ENCODE measurements at places on chromosomes 16 and 17.

DNA sequence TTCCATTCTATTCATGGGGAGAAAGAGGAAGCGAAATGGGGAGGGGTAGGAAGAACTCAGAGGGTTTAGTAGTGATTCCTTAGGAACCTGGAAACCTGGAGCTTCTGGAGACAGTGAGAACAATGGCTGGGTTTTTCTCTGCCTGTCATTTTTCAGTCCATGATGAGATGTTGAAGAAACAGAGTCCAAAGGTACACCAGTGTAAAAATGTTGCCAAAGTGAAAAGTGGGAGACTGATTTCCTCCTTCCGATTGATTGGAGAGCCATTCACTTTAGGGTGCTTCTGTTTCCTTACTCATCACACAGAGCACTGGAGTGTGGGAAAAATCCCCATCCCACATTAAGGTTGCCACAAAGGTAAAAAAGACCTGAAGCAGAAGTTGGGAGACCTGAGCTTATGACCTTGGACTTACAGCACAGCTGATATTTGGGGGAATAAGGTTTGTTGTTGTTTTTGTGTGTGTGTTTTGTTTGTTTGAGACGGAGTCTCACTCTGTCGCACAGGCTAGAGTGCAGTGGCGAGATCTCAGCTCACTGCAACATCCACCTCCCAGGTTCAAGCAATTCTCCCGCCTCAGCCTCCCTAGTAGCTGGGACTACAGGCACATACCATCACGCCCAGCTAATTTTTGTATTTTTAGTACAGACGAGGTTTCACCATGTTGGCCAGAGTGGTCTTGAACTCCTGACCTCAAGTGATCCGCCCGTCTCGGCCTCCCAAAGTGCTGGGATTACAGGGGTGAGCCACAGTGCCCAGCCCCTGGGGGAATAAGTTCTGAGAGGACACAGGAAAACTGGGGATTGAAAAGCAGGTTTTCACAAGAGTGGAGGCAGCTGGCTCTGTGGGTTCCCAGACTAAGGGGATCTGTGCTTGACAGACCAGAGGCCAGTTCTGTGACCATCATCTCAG lies 1.4 kb upstream of the DHX8 start:
- no peak for DNase-seq

GRCh38 chr17:73099511-73099910 lies 7.0 kb upstream of the SLC39A11 start:
- DNase-seq: no peak

- no peak for DNase-seq
Measured at GRCh38 chr16:14202095-14202494, 131.0 kb downstream of the MRTFB start.

- DNase-seq: no peak
Measured at GRCh38 chr16:8575399-8575798, 14.9 kb downstream of the TMEM114 start.

- DNase-seq: no peak
Measured at GRCh38 chr17:14298947-14299279, 2.0 kb upstream of the HS3ST3B1 start.

- no peak for DNase-seq
Measured at GRCh38 chr17:63881935-63882601, at the start of gene GH2. Gene GH2 (minus strand): TSS chr17:63881944. CDS start chr17:63881801, 143 bp downstream.

DNA sequence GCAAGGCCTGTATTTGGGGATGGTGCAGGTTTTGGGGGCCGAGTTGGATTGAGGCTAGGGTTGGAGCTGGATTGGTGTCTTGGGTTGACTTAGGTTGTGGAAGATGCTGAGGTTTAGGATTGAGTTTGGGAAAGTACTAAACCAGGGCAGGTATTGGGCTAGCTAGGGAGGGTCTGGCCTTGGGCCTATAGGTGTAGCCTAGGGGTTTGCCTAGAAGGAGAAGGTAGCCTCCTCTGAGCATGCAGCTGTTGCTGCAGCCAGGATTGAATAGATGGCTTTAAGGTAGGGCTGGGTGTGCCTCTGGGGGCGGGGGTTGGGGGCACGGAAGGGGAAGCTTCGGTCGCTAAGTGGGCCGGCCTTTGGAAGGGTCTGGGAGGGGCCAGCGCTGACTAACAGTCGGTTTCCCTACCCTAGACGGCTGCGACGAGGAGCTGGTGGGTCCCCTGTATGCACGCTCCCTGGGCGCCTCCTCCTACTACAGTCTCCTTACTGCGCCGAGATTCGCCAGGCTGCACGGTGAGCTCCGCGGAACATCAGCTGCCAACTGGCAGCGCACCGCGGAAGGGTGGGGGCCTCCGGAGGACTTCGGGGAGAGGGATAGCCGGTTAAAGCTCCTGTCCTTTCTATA lies 1.2 kb downstream of the CNTNAP1 start:
- peak; percentile 53 for DNase-seq

DNA sequence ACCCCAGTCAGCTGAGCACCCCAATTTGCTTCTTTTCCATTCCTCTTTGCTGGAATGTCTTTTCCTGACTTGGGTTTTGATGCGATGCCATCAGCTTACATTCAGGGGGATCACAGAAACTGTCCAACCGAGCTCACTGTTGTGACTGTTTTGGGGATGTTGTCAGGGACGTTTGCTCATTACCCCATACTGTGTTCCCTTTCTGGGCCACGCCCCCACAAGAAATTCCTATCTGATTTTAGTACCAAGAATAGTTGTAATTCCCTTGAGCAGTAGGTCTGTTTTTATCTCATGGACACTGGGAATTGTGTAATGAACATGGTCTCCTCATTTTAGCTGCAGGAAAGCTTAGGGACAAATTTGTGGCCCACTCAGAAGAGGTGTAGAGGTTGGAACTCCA lies 2.6 kb upstream of the NTN1 start:
- no peak for DNase-seq

- DNase-seq: no peak
Measured at GRCh38 chr16:54936979-54937670, 6.5 kb downstream of the IRX5 start.

DNA sequence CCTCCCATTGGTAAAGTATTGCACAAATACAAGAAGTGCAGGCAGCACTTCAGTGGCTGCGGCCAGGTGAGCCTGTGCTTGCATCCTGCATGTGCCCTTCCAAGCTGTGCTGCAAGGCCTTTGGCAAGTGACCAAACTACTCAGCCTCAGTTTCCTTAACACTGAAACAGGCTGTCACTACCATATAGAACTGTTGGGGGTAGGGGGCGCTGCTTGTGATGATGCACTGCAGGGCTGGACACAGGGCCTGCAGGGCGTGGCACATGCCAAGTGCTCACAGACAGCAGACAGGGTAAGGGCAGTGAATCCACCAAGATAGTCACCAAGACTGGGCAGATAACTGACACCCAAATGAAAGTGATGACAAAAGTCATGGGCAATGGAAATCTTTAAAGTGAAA lies 65.6 kb upstream of the SREBF1 start:
- no peak for DNase-seq

- no peak for DNase-seq
Measured at GRCh38 chr16:57256601-57257395, 11.7 kb downstream of the ARL2BP start.

GRCh38 chr16:11025120-11025531 lies 80.8 kb downstream of the CLEC16A start:
- DNase-seq: no peak

GRCh38 chr16:55760310-55761001 lies 72.4 kb downstream of the CES1 start:
- peak; percentile 62 for DNase-seq

DNA sequence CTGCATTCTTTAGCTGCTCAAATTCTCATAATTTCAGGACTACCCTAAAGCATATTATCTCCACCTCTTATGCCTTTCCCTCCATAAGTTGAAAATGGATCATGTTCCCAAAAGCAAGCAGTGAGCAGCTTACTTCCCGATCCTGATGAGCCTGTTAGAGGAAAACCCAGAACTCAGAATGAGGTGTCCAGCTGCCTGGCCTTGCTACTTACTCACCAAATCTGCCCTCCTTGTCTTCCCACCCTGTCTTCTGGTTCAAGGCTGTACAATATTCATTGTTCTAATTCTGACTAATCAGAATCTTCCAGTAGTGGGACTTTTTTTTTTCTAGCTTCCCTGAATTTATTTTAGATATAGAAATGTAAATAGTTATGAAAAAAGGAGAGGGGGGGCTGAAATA lies 10.8 kb downstream of the LYRM1 start:
- DNase-seq: no peak

Measured in left ventricle myocardium inferior (tissue), 1 donor.